Stimulated activated CD4-positive, alpha-beta T cell treated with anti-CD3 and anti-CD28 coated beads, Interleukin-15, amount 100 ng/mL, for 1 hour (primary cell): ENCODE measurements at places on chromosomes 5 and 9.

- no peak for DNase-seq
These were observed 88.9 kb downstream of the CDK5RAP2 start for GRCh38 chr9:120490888-120491595.

DNA sequence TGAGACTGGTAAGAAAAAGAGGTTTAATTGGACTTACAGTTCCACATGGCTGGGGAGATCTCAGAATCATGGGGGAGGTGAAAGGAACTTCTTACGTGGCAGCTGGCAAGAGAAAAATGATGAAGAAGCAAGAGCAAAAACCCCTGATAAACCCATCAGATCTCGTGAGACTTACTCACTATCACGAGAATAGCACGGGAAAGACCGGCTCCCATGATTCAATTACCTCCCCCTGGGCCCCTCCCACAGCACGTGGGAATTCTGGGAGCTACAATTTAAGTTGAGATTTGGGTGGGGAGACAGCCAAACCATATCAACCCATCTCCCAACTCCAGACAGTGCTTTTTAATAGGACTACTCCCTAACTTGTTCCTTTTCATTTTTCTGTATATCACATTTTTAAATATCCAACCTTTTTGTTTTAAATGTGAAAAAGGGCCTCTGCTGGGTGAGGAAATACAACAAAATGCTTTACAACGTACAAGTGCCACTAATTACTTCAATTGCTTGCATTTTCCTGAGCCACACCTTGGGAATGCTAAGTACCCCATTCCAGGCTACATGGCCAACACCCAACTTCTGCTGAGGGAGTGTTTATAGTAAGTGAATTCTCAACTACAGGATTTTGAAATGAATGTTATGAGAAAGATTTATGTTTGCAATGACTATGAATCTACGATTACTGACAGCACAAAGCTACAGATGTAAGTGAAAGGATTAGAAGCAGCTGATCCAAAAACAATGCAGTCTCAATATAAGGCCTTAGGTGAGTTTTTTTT lies 294.1 kb upstream of the CD180 start:
- no peak for DNase-seq

GRCh38 chr5:144328980-144329379 lies 158.3 kb downstream of the KCTD16 start:
- DNase-seq: no peak

GRCh38 chr9:90818279-90818678 lies 16.7 kb downstream of the SYK start:
- DNase-seq: no peak

- DNase-seq: no peak
These were observed 18.2 kb downstream of the NR2F1 start for GRCh38 chr5:93601071-93601801.

DNA sequence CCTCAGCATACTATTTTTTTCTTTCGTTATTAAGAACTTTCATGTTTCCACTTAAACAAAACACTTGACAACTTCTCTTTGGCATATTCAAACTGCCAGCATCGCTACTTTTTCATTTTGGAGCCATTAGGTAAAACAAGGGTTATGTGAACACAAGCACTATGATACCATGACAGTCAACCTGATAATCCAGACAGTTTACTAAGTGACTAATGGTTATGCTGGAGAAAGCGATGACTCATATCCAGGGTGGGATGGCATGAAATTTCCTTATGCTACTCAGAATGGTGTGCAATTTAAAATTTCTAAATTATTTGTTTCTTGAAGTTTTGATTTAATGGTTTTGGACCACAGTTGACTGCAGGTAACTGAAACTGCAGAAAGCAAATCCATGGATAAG lies 29.9 kb upstream of the PRSS3 start:
- no peak for DNase-seq

- no peak for DNase-seq
These were observed 122.6 kb downstream of the BOD1 start for GRCh38 chr5:173493846-173494245.

GRCh38 chr9:122336866-122337555 lies 33.8 kb upstream of the PTGS1 start:
- DNase-seq: no peak

- DNase-seq: no peak
These were observed 393.7 kb upstream of the PDE4D start for GRCh38 chr5:60287174-60287771.

DNA sequence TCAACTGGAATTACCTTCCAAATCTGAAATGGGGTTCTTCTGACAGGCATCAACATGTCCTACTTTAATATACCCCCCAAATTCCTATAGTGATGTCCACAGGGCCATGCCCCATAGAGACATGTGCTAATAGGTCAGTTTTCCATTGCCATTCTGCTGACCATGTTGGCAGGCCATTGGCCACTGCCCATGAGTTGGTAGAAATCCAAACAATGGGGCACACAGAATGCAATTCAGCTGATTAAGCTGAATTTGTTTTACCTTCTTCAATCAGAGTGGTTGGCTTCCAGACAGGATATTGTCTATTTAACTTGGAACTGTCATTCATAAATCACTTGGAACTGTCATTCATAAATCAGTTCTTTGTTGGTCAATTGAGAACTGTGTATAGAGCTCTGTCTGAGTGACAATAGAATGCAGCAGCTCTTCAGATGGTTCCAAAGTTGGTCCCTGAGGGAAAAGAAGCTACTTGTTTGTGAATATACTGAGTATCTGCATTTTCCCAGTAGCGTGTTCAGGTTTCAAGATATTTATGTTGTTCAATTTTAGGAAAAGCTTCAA lies 336.9 kb downstream of the DRD1 start:
- no peak for DNase-seq

DNA sequence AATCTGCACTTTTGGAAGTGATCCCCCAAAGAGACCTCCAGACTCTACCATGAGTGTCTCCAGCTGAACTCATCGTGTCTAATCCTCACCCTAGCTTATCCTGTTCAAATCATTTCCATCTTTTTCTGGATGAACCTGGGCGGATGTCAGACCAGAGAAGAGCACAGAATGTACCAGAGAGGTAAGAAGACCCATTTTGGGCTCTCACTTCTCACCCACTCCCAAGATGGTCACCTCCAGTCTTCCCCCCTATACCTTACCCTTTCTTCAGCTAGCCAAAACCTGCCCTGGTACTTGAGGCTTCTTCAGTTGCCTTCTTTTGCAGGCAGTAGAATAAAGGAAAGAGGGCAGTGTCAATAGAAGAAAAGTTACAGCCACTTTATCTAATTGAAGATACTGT lies 27.9 kb upstream of the ANXA2R start:
- DNase-seq: no peak

- DNase-seq: no peak
These were observed 188.2 kb upstream of the SLC27A6 start for GRCh38 chr5:128777052-128777451.

GRCh38 chr5:106399391-106399790 lies 1271.3 kb downstream of the EFNA5 start:
- no peak for DNase-seq

DNA sequence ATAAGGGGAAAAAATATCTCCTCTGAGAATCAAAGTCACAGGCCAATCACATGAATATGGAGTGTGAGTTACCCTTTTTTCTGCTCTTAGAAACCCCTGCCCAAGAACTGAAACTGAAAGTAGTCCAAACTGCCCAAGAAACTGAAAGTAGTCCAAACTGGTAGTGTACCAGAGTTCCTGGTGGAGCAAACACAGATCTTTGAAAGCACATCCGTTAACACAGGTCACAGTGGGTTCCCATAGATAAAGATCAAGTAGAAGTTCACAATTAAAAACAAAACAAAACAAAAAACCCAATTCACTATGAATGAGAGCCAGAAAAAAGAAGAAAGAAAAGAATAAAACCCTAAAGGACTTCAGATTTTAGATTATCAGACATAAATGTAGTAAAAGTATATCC lies 332.4 kb upstream of the EFNA5 start:
- DNase-seq: no peak

DNA sequence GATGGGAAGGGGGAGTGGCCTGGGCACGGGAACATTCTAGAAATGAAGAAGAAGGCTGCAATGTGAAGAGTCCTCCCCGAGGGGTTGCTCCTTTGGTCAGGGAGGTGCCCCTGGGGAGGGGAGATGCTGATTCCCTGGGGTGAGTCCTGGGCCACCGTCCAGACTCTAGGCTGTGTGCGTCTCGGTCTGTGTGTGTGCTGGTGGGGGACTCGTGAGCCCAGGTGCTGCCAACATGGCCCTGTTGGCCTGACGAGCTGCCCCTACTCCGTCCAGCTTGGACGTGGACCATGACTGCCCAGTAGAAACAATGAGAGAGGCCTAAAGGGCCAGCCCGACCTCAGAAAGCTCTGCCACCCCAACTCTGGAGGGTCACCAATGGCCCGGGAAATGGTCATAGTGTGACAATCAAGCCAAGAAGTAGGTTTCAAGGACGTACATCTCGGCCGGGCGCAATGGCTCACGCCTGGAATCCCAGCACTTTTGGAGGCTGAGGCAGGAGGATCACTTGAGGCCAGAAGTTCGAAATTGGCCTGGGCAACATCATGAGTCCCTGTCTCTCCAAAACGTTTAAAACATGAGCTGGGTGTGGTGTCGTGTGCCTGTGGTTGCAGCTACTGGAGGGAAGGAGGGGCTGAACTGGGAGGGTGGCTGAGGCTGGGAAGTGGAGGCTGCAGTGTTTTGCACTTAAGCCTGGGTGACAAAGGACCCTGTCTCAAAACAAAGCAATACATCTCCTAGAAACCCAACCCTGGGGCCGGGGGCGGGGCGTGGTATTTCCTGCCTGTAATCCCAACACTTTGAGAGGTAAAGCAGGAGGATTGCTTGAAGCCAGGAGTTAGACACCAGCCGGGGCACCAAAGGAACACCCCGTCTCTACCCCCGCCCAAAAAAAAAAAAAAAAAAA lies 17.0 kb downstream of the LHX3 start:
- no peak for DNase-seq

GRCh38 chr5:17882760-17883488 lies 248.7 kb downstream of the TAF11L14 start:
- no peak for DNase-seq
